ENCODE measurements at places on chromosomes 3 and 15.

- DNase-seq = no peak
These were observed 201.0 kb upstream of the BCL6 start for GRCh38 chr3:187946163-187946691.

GRCh38 chr3:100402256-100402655 lies 917 bp downstream of the LNP1 start:
- peak; percentile 47 for DNase-seq

GRCh38 chr3:149657321-149657925 lies 402 bp downstream of the WWTR1 start:
- DNase-seq = peak; percentile 41

DNA sequence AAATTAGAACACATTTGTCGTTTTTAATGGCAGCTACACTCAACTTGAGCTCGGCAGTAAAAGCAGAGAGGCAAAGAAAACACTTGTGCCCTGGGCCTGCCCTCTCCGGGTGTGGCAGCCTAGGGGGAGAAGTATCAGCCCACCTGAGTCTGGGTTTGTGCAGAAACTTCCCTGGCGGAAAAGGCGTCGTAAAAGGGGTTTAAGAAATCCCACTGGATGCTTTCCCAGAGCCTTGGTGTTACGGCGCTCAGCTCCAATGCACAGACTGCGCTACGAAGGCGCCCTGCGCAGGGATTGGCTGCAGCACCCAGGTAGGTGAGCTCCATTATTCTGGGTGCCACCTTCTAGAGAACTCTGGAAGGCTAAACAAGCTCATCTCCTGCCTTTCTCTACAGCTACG lies 461.5 kb upstream of the NR2F2 start:
- DNase-seq = no peak

GRCh38 chr15:84003791-84004503 lies 231.6 kb upstream of the GOLGA6L4 start:
- no peak for DNase-seq

GRCh38 chr3:13023235-13023970 lies 49.8 kb downstream of the IQSEC1 start:
- no peak for DNase-seq

GRCh38 chr3:127697551-127698240 lies 24.9 kb downstream of the ABTB1 start:
- peak; percentile 81 for DNase-seq

GRCh38 chr3:66228707-66229106 lies 7.9 kb downstream of the SLC25A26 start:
- no peak for DNase-seq

DNA sequence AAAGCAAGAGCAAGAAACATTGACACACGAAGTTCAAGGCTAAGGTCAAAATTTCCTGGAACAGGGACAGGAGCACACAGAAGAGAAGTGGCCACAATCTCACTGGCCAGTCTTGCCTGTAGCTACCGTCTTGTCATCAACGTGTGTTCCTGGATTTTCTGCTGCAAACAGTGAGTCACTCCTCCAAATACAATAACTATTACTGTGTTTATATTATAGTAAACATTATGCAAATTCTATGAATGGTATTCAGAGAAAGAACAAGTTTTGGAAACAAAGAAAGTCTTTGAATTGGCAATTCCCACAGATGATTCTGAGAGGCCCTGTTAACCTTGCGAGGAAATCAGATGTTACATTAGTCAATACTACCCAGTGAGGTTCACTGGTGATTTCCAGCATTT lies 220.5 kb downstream of the FAM43A start:
- no peak for DNase-seq

DNA sequence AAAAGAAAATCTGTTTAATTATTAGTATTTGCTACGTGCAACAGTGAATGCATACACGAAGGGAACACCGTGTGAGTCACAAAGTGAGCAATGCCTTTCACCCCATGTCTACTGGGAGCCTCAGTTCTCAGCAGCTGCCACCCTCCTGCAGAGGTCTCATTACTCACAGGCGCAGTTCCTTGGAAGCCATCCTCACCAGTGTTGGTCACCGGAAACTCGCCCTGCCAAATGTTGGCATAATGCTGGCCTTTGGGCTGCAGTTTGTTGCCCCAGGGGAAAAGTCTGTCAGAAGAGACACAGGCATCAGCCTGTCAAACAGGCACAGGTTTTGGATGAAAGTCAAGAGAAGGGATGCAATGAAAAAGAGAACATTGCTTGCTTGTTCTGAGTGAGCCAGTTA lies 50.1 kb downstream of the SUMF1 start:
- no peak for DNase-seq

GRCh38 chr3:196636369-196637349 lies 2.8 kb upstream of the NRROS start:
- DNase-seq = no peak

DNA sequence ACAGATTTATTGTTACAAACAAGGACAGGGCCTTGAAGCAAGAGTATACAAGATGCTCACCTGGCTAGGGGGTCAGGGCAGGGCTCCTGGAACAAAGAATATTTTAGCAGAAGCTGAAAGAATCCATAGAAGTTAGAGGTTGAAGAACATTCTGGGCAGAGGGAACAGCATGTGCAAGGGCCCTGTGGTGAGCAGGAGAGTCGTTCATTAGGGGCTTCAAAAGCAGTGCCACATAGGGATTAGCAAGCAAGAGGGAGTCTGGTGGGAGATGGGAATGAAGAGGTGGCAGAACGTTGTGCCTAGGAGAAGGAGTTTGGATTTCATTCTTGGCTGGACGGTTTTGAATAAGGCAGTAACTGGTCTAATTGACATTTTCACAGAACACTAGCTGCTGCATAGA lies 22.9 kb downstream of the DNAJB8 start:
- no peak for DNase-seq

GRCh38 chr15:69497667-69498066 lies 45.0 kb downstream of the RPLP1 start:
- DNase-seq = no peak

DNA sequence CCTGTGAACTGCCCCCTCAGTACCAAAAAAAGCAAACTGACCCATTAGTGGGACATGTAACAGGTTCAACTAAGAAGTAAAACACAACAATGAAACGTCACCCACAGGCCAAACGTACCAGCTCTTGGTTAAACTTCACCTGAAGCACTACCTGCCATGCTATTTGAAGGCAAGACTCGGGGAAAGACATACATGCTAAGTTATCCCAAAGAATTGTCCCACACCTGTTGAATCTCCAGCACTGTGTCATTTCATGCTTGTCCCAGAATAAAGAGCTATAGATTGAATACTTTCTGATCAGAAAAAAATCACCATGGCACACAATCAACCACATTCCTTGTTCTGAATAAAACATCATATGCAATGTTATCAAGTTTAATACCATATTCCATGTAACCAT lies 195.4 kb upstream of the WNT5A start:
- DNase-seq = no peak

GRCh38 chr15:23877502-23878412 lies 190.7 kb upstream of the NDN start:
- peak; percentile 36 for DNase-seq

- no peak for DNase-seq
These were observed 10.6 kb downstream of the SRGAP3 start for GRCh38 chr3:9238721-9239295.

DNA sequence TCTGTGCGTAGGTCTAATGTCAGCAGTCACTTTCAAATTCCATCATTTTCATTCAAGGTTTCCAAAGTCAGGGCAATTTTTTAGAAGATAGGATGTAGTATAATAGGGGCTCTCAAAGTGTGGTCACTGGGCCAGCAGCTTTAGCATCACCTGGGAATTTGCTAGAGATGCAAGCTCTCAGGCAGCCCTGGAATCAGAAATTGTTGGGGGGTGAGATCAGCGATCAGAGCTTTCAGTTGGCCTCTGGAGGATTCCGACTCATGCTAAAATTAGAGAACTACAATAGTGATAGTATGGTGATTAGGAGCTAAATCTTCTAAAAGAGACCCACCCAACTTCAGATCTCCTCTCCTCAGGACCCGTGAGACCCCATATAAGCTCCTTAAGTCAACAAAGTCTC lies 2.4 kb upstream of the FRMD4B start:
- no peak for DNase-seq

- no peak for DNase-seq
These were observed 15.2 kb downstream of the C3orf22 start for GRCh38 chr3:126543457-126544061.

DNA sequence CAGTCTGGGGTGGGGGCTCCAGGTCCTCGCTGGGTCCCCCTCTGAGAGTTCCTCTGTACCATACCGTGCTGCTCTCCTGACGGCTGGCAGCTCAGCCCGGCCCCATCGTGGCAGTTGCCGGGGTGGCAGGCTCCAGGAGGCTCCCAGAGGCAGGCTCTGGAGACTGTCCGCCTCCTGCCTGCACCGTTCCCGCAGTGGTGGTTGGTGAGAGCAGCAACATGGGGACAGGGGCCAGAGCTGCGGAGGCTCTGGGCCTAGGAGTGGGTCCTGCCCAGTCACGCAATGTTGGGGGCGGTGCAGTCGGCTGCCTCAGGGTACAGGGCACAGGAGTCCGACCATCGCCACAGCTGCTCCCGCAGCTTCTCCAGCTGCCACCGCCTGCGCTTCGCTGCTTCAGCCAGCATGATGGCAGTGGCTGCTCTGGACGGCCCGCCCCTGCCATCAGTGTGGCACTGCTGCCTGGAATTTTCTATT lies 492.7 kb downstream of the AGBL1 start:
- DNase-seq = no peak

DNA sequence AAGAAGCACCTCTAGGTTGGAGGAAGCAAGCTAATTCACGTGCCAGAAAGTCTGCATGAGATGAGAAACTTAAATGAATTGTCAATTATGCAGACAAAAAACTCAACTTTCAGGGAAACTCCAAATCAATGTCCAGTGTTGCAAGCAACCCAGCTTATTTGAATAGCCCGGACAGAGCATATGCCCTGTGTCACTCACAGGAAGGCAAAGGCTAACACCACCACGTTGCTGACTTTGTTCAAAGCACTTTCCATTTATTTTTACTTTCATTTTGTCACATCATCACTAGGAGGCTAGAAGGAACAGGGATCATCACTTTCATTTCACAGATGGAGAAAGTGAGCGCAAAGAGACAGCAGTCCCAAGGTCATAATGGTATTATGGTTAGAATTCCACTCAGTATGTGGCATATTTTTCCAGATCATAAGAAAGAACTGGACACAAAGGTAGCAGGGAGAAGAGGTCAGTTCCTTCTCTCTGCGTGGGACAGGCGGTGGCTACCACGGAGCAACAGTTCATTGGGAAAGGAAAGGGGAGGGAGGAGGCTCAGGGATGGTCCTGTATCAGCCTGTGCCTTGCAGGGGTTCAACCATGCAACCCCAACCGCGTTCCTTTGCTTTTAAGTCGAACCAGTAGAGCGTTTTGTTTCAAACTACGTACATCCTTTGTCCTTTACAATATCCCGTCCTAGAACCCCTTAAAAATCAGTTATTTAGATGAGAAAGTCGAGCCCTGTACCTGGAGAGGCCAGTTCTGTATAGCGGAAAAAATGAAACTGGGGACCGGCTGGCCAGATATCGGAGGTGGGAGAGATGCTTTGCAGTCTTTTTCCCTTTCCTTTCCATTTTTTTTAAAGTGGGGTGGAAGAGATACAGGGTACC lies 1.1 kb downstream of the HEG1 start:
- DNase-seq = peak; percentile 40

DNA sequence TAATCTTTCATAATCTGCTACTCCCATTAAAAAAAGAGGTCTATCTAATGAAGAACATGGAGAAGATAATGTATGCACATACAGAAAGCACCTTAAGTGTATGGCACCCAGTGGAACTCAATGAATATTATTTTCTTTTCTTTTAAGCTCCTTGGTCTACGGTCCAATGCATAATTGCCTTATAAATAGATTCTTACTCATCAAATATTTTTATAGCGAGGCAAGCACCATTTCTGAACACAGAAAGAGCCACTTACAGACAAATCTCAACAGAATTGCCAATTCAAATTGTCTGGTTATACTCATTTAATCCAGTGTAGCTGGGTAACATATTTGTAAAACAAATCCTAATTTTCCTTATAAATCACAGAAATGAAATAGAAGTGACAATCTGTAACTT lies 6.3 kb downstream of the PDZRN3 start:
- DNase-seq = no peak

GRCh38 chr3:177257006-177257405 lies 59.7 kb upstream of the TBL1XR1 start:
- no peak for DNase-seq

DNA sequence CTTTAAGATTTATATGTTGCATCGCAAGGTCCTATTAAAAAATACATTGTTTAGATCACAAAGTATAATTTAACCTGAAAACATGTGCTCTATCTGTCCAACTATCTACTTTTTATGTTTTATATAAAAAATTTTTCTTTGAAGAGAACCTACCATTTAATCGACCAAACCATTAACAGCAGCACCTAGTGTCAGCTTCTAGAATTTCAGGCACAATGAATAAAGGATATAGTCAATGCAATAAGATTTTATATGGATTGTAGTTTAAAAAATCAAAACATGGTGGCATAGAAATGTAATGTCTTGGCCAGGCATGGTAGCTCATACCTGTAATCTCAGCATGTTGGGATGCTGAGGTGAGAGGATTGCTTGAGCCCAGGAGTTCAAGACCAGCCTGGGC lies 313.7 kb downstream of the GAP43 start:
- no peak for DNase-seq

- no peak for DNase-seq
These were observed 44.7 kb downstream of the CEP152 start for GRCh38 chr15:48766196-48766595.

DNA sequence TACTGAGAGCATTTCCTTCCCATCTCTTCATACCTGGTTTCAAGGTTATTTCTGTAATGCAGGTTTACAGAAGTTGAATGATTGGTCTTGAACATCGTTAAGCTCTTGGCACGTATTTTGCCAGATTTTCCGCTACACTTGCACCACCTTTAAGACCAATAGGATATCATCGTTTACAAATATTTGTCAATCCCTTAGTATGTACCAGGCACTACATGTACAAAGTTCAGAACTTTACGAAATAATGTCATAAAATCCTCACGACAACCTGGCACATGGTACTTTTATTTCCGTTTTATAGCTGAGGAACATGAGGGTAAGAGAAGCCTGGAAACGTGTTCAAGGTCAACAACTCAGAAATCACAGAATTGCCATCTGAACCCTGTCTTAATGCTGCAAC lies 6.3 kb downstream of the LRRK1 start:
- DNase-seq = no peak

DNA sequence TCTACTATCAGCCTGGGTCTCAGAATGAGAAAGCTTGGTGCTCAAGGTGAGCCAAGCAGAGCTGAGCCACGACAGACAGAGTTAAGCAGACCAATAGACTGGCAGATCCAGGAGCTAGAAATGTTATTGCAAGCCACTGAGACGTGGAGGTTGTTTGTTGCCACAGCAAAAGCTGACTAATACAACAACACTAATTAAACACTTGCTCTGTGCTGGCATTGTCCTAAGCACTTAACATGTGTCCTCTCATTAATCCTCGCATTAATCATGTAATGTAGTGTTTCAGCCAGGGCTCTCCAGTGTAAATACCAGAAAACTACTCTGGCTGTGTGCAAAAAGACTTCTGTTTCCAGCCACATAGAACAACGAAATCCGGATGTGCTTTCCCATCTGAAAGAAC lies 11.6 kb upstream of the SPSB4 start:
- DNase-seq = no peak

GRCh38 chr3:40504636-40505430 lies 1.0 kb upstream of the ZNF620 start:
- DNase-seq = no peak

GRCh38 chr3:194070634-194071409 lies 65.1 kb upstream of the HES1 start:
- DNase-seq = peak; percentile 64
